Endodermal cell (in vitro differentiated cells): ENCODE measurements at places on chromosomes 5 and 9. TPM values are rescaled to one million over a fixed set of nuclear protein-coding genes. Genes with fewer than 3 reads are reported as not detected.

The PFN3 gene
- not detected in 3 replicates for total RNA-seq

GRCh38 chr5:20157089-20157488 lies 169.1 kb upstream of the CDH18 start:
- H3K4me1 ChIP-seq = no peaks in the 10 kb centered on the region
- no peak for DNase-seq
- H3K4me3 ChIP-seq = no peak overlapping the region
- no peaks in the 10 kb centered on the region for H3K36me3 ChIP-seq
- H3K27me3 ChIP-seq = no peaks in the 10 kb centered on the region
- no peak overlapping the region for H3K27ac ChIP-seq

The BRINP1 gene
- total RNA-seq = 3.3 to 7.4 TPM (median 6.3 TPM) in 3 replicates

The ANKRD34B gene
- total RNA-seq = 0.09 to 0.49 TPM (median 0.42 TPM) in 3 replicates

- H3K4me3 ChIP-seq = no peak overlapping the region
- no peak overlapping the region for H3K27ac ChIP-seq
- H3K36me3 ChIP-seq = no peaks in the 10 kb centered on the region
These were observed 77.5 kb downstream of the TRIO start for GRCh38 chr5:14220642-14221041.

DNA sequence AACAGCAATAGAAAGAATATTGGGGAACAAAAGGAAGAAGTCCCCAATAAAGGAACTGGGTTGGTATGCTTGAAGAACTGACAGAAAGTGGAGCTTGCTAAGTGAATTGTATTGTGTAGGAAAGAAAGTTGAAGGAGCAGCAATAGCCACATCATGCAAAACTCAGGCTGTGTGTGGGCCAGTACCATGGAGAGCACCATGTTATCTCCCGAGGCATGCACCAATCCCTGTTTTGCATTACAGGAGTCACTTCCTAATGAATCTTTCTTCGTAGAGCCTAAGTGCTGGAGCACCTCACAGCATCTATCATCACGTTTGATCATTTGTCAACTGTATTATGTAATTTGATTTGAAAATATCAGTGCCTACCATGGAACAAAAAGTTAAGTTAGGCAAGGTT lies 137.7 kb upstream of the NMUR2 start:
- no peaks in the 10 kb centered on the region for H3K4me1 ChIP-seq
- no peaks in the 10 kb centered on the region for H3K36me3 ChIP-seq
- H3K27ac ChIP-seq = no peak overlapping the region
- H3K4me3 ChIP-seq = no peak overlapping the region
- peaks cover 16% of the 10 kb centered on the region for H3K27me3 ChIP-seq

GRCh38 chr5:14510156-14510734 lies 71.3 kb upstream of the OTULINL start:
- no peaks in the 10 kb centered on the region for H3K27me3 ChIP-seq
- no peaks in the 10 kb centered on the region for H3K4me1 ChIP-seq
- H3K4me3 ChIP-seq = no peak overlapping the region
- no peak overlapping the region for H3K27ac ChIP-seq

- no peaks in the 10 kb centered on the region for H3K4me1 ChIP-seq
- H3K36me3 ChIP-seq = no peaks in the 10 kb centered on the region
These were observed 48.6 kb downstream of the NR2F1-AS1 start for GRCh38 chr5:93532370-93532769.

The ABLIM3 gene
- 0.17 to 0.66 TPM (median 0.26 TPM) in 3 replicates for total RNA-seq
